ENCODE measurements at places on chromosomes 11 and 22. TPM values are rescaled to one million over a fixed set of nuclear protein-coding genes. Genes with fewer than 3 reads are reported as not detected.

GRCh38 chr22:36796552-36797175 is 20.2 kb downstream of the PVALB start:
- H3K4me3 ChIP-seq: no peak overlapping the region
- no peak for DNase-seq
- H3K27ac ChIP-seq: no peak overlapping the region
- H3K4me1 ChIP-seq: no peaks in the 10 kb centered on the region
- H3K36me3 ChIP-seq: no peaks in the 10 kb centered on the region

DNA sequence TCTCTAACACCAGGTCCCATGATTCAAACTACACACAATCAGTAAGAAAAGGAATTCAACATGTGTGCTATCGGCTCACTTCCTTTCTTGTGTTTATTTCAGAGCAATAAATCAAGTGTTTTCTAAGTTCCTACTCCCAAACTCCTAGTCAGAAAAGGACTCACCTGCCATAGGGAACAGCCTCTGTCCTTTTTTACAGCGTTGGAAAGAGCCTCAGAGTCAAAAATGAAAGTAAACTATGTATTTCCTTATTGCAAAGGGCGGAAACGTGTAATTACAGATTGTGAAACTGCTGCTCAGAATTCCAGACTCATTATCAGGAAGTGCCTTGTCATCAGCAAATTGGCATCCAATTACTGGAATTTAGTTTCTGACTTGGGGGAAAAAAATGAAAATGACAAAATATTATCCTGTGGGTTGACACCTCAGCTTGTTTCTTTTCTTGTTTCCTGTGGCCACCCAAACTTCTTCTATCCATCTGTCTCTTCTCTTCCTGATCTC is at the start of gene CASP4:
TSS of gene CASP4 (minus strand) at position 220 of the 501 bp plus-strand sequence. CDS start at position 171, 49 bp downstream.
- H3K36me3 ChIP-seq: no peaks in the 10 kb centered on the region
- H3K4me3 ChIP-seq: peak within 1 kb of the TSS; percentile 65
- peak within 1 kb of the TSS; percentile 23 for H3K27ac ChIP-seq
- H3K4me1 ChIP-seq: no peaks in the 10 kb centered on the region

DNA sequence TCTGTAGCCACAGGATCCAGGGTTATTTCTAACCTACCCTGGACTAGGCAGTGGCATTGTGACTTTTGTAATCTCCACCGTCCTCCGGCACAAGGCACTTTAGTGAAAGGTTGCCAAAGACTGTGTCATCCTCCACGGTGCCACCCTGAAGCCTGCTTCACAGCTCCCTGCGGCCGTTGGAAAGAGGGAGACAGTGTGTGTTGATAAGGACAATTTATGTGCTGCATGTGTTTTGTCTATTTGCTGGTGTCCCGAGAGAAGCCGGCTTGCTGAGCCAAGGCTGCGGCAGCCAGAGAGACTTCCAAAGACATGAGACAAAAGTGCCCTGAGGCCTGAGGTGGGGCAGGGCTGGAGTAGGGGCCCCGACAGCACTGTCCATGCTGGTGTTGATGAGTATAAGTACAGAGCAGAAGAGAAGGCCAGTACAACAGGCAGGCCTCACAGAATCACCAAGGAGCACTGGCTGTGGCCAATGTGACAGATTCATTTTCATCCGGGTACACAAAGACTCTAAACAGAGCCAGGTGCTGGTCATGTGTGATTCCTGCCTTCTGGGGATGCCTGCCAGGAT is 40.9 kb downstream of the GALNT18 start:
- DNase-seq: no peak
- no peak overlapping the region for H3K4me3 ChIP-seq
- H3K27me3 ChIP-seq: peaks cover 15% of the 10 kb centered on the region
- peaks cover 18% of the 10 kb centered on the region for H3K4me1 ChIP-seq

DNA sequence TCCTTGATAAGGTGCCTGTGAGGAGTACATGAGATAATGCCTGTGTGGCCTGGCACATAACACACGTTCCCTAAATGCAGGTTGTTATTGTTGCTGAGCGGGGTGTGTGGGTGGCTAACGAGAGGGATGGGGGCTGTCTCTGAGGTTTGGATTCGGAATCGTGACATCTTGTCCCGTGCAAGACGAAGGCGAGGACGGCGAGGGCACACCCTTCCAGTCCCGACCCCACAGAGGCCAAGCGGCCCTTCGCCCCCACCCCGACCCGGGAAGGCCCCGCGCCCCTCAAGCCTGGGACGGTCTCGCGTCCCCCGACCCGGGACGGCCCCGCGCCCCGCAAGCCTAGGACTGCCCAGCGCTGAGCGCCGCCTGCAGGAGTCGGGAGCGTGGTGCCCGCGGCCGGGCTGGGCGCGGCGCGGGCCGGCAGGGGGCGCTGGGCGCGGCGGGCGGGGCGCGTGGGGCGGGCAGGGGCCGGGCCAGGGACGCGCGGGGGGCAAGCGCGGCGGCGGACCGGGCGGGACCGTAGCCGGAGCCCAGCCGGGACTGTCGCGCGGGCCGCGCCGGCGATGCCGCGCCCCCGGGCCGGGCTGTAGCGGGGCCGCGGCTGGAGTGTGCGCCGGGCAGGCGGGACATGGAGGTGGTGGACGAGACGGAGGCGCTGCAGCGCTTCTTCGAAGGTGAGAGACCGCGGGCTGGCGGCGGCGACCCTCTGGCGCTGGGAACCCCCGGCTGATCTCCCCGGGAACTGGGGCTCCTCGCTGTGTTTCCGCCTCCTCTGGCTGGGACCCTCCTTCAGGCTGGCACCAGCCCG is at the start of gene MYRF:
TSS of gene MYRF (plus strand) at position 520 of the 808 bp plus-strand sequence. CDS start at position 629, 109 bp downstream.
- peak within 1 kb of the TSS; percentile 59 for H3K4me3 ChIP-seq
- H3K4me1 ChIP-seq: peaks cover 62% of the 10 kb centered on the region
- H3K36me3 ChIP-seq: no peaks in the 10 kb centered on the region
- no peaks in the 10 kb centered on the region for H3K27me3 ChIP-seq
- no peak for DNase-seq

The SHISAL1 gene
- 0.26 TPM for total RNA-seq

- H3K4me1 ChIP-seq: no peaks in the 10 kb centered on the region
- DNase-seq: no peak
- H3K36me3 ChIP-seq: no peaks in the 10 kb centered on the region
- no peak overlapping the region for H3K4me3 ChIP-seq
- no peak overlapping the region for H3K27ac ChIP-seq
- H3K27me3 ChIP-seq: peaks cover 19% of the 10 kb centered on the region
Observed at GRCh38 chr11:117914398-117914761, 14.8 kb downstream of the TMPRSS13 start.

The OR51B2 gene
- not detected for total RNA-seq

GRCh38 chr11:114774599-114775361 is 96.5 kb downstream of the NXPE2 start:
- peak; percentile 21 for DNase-seq
- no peak overlapping the region for H3K27ac ChIP-seq
- no peaks in the 10 kb centered on the region for H3K36me3 ChIP-seq
- H3K4me3 ChIP-seq: no peak overlapping the region
- H3K4me1 ChIP-seq: no peaks in the 10 kb centered on the region
- H3K27me3 ChIP-seq: no peaks in the 10 kb centered on the region

DNA sequence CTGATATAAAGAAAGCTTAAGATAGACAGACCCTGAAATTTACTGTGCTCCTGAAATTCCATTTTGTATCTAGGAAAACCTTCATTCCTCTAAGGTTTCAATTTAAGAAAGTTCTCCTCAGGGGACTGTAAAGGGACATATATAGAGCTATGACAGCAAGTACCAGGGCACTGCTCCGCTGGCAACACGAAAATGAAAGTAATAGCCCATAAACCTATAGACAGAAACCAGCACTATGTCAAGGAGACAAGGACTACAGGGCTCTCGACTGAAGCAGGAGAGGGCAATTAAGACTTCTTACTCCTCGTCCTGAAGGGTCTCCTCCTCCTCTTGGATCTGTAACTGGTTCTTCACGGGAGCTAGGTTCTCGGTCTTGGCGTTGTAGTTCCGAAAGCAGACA is 6.9 kb downstream of the FEZ1 start:
- H3K4me3 ChIP-seq: no peak overlapping the region
- H3K27me3 ChIP-seq: no peaks in the 10 kb centered on the region
- peaks cover 2% of the 10 kb centered on the region for H3K4me1 ChIP-seq
- no peak for DNase-seq

- H3K27me3 ChIP-seq: no peaks in the 10 kb centered on the region
- H3K36me3 ChIP-seq: no peaks in the 10 kb centered on the region
- no peaks in the 10 kb centered on the region for H3K4me1 ChIP-seq
- no peak for DNase-seq
- no peak overlapping the region for H3K4me3 ChIP-seq
Observed at GRCh38 chr11:114987186-114987760, 308.9 kb downstream of the NXPE2 start.

- H3K27ac ChIP-seq: no peak overlapping the region
- H3K36me3 ChIP-seq: peaks cover 22% of the 10 kb centered on the region
- no peaks in the 10 kb centered on the region for H3K4me1 ChIP-seq
- no peaks in the 10 kb centered on the region for H3K27me3 ChIP-seq
- H3K4me3 ChIP-seq: no peak overlapping the region
Observed at GRCh38 chr22:24088816-24089215, 77.7 kb downstream of the CABIN1 start.

The RHOD gene
- total RNA-seq: 30.4 TPM

DNA sequence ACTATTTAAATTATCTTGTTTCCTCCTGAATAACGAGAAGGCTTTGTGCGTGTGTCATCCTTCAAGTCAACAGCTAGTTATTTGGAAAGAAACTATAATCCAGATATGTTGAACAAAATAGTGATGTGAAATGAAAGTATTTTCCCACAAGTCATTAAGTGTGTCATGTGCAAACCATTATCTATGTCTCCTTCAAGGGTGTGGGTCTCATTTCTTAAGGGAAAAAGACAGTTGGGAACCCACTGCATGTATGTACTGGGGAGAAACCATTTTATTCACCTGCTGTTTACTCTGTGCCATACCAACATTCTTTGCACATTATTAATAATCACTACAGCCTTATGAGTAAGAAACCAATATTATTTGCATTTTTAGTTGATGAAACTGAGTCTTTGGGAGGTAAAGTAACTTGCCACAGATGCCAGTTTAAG is 145.3 kb upstream of the CTSC start:
- no peak overlapping the region for H3K4me3 ChIP-seq
- peak overlapping the region; percentile 33 for H3K27ac ChIP-seq
- peak; percentile 66 for DNase-seq

GRCh38 chr11:94708642-94709041 is 59.5 kb upstream of the AMOTL1 start:
- peaks cover 4% of the 10 kb centered on the region for H3K4me1 ChIP-seq
- no peaks in the 10 kb centered on the region for H3K27me3 ChIP-seq
- no peak overlapping the region for H3K4me3 ChIP-seq
- no peaks in the 10 kb centered on the region for H3K36me3 ChIP-seq
- no peak for DNase-seq
- H3K27ac ChIP-seq: no peak overlapping the region

The GANAB gene
- 344 TPM for total RNA-seq
